Inflammatory macrophage (primary cell): ENCODE measurements at places on chromosomes 7 and 10.

GRCh38 chr10:69974551-69975155 is 78.0 kb upstream of the MACROH2A2 start:
- DNase-seq: no peak

GRCh38 chr7:77460057-77460486 is 43.9 kb upstream of the GSAP start:
- no peak for DNase-seq

DNA sequence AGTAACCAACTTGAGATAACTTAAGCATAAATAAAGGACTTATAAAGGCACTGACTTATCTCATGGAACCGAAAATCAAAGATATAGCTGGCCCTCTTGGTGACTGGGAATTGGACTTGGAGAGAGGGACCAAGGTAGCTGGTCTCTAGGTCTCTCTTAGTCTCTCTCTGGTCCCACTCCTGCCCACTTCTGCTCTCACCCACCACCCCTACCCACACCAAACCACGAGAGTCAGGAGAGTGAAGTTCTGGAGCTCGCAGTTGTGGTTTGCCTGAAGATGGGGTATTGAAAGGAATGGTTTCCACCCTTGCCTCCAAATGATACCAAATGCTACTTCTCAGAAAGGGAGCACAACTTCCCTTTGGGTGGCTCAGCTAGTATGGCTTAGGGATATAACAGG is 216.3 kb downstream of the LRMDA start:
- peak; percentile 20 for DNase-seq

- no peak for DNase-seq
Observed at GRCh38 chr7:143407287-143408251, 1.1 kb downstream of the EPHA1 start.

DNA sequence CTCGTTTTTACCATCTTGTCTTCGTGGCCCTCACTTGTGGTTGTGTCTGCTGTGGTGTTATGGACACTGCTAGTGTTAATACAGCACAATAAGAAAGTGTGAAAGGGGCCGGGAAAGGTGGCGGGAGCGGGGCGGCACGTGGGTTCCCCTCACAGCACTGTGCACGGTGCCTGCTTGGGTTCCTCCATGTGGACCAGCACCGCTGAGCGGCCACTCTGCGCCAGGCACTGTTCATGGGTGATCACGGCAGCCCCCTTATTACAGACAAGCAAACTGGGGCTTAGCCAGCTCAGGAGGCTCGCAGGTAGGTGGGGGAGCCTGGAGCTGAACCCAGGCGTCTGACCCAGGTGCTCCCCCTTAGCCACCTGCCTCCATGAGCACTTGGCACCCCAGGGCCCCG is 12.2 kb downstream of the SUN1 start:
- DNase-seq: no peak

- DNase-seq: peak; percentile 74
Observed at GRCh38 chr10:113320987-113321386, 231.9 kb upstream of the HABP2 start.

DNA sequence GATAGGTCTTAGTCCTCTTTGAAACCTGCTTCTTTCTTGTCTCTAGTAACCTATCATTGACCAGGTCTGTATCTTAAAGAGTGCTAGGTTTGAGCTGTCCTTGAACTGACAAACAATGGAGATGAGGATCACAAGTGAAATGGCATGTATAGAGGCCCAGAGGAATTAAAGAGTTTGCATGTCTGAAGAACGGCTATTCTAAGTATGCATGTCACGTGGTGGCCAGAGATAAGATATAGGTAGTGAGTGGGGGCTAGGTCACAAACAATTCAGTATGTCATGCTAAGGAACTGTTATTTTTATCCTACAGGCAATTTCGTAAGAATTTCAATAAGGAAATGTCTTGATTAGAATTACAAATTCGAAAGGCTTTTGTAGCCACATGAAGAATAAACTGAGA is 95.3 kb downstream of the SUGCT start:
- DNase-seq: no peak

DNA sequence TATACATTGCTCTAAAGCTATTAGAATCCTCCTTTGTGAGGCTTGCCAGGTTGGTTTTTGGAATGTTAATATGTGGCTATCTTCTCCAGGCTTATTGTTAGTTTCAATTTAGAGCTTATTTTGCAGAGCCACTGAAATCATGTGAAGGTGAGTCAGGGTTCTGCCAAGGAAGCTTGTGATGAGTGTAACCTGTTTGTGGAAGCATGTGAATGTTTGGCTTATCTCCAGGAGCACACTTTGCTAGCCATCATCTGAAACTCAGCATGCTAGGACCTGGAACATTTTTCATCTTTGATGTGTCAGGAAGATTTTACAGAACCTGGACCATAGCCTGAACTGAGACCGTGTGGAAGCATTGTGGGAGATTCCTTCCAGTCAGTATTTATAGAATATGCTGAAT is 197.3 kb downstream of the PPP1R9A start:
- DNase-seq: no peak

GRCh38 chr10:122554131-122555036 is 6.2 kb upstream of the DMBT1 start:
- DNase-seq: no peak

DNA sequence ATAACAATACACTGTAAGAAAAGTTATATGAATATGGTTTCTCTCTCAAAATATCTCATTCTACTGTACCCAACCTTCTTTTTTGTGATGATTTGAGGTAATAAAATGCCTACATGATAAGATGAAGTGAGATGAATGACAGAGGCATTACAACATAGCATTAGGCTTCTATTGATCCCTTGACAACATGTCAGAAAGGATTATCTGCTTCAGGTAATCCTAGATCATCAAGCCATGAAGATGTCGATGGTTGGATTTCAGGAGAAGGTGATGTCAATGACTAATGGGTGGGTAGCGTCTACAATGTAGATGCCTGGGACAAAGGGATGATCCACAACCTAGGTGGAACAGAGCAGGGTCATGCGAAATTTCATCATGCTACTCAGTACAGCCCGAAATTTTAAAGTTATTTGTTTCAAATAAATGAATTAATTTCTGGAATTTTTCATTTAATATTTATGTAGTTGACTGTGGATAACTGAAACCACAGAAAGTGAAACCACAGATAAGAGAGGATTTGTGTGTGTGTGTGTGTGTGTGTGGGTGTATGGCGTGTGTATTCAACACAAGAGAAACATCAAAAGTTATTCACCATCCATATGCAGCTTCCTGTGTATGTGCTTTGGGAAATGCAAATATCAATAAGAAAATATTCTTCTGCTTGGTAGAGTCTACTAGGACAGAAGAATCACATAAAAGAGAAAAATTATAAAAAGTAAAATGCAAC is 77.0 kb downstream of the MAGI2 start:
- no peak for DNase-seq

GRCh38 chr10:103823706-103824272 is 31.6 kb downstream of the SH3PXD2A start:
- no peak for DNase-seq

- DNase-seq: no peak
Observed at GRCh38 chr7:78443811-78444210, 645.2 kb downstream of the PHTF2 start.

DNA sequence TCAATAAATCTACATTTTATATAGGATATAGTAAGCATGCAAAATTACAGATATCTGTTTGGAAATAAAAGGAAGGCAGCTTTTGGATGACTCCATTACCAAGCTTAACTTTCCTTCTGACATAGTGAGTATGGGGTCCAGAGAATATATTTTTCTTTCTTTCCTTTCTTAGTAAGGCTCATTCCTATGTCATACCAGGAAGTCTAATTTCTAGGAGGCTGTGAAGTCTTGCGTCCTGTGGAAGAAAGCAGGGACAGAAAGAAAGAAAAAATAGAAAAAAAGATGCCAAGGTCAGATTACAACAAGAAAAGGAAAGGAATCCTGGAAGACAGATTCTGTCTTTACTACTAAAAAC is 36.3 kb downstream of the AKR1C8 start:
- no peak for DNase-seq
